ENCODE measurements at places on chromosomes 16 and 17. TPM values are rescaled to one million over a fixed set of nuclear protein-coding genes. Genes with fewer than 3 reads are reported as not detected.

The GNG13 gene
- not detected for total RNA-seq

The SMIM22 gene
- total RNA-seq, result not detected

The IRF8 gene
- 24.0 TPM for total RNA-seq

The ATP2A3 gene
- total RNA-seq, result 341 TPM

The FA2H gene
- not detected for total RNA-seq

GRCh38 chr17:263271-263670 is 81.8 kb upstream of the DOC2B start:
- H3K27ac ChIP-seq, result no peak overlapping the region
- no peak overlapping the region for H3K4me3 ChIP-seq
- no peak for DNase-seq
- H3K27me3 ChIP-seq, result no peaks in the 10 kb centered on the region
- no peaks in the 10 kb centered on the region for H3K4me1 ChIP-seq
- no peaks in the 10 kb centered on the region for H3K36me3 ChIP-seq

DNA sequence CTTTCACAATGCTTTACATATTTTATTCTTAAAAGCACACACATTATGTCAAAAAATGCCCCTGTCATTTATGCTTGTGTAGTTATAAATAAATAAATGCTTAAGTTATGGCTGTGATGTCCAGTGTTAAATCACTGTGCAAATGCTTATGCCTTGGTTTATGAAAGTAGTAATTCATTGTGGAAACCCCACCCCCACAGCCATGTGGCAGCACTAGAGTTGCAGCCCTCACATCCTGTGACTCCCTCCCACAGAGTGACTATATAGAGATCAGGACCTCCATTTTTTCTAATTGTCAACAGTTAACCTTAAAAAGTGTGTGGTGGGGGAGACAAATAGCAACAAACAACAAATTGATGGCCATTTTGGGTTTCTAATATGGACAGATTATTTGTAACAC is 2.4 kb downstream of the SKAP1 start:
- H3K4me3 ChIP-seq, result peak overlapping the region; percentile 93
- peak; percentile 85 for DNase-seq
- H3K4me1 ChIP-seq, result peaks cover 71% of the 10 kb centered on the region
- H3K27ac ChIP-seq, result peak overlapping the region; percentile 97

GRCh38 chr16:5756969-5757368 is 659.4 kb upstream of the EEF2KMT start:
- H3K27ac ChIP-seq, result no peak overlapping the region
- H3K4me3 ChIP-seq, result no peak overlapping the region
- no peaks in the 10 kb centered on the region for H3K27me3 ChIP-seq
- no peak for DNase-seq

DNA sequence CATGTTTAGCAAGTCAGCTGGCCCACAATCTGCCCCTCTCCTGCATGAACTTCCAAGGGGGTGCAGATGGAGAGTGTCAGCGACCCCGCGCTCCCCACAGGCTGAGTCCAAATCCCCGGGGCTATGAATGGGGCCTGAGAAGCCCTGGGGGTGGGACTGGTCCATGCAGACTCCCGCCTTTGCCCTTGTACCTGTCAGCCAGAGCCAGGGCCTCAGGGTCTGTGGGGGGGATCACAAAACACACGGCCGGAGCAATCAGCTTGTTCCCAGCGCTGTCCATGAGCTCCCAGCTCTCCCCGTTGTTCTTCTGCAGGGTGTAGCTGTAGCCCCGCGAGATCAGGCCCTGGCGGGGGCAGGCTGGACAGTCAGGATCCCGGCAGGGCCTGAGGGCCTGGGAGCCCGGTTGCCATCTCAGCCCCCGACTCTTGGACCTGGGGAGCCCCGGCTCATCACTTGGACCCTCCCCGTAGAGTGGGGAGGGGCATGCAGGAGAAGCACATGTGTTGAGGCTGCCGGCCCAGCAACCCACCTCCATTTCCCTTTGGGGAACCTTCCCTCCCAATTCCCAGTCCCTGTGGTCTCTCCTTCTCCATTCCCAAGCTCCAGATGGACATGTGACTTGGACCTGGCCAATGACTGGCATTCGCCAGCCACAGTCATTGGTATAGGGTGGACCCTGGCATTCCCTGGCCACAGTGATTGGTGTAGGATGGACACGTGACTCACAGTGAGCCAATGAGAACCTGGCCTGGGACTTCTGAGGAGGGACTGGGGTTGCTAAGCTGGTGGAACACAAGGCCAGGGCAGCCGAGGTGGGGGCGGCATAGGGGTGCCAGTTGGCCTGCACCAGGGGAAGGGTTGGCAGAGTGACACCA is 42.4 kb downstream of the PPL start:
- no peaks in the 10 kb centered on the region for H3K4me1 ChIP-seq
- H3K4me3 ChIP-seq, result no peak overlapping the region
- H3K36me3 ChIP-seq, result no peaks in the 10 kb centered on the region
- DNase-seq, result no peak

- H3K27ac ChIP-seq, result peak overlapping the region; percentile 53
- no peak overlapping the region for H3K4me3 ChIP-seq
- H3K27me3 ChIP-seq, result no peaks in the 10 kb centered on the region
Measured at GRCh38 chr16:29114574-29114973, 129.7 kb downstream of the LAT start.

- peaks cover 57% of the 10 kb centered on the region for H3K4me1 ChIP-seq
- H3K36me3 ChIP-seq, result no peaks in the 10 kb centered on the region
- H3K27ac ChIP-seq, result peak overlapping the region; percentile 2
- no peak overlapping the region for H3K4me3 ChIP-seq
Measured at GRCh38 chr17:36088670-36089338, 1.1 kb downstream of the CCL3 start.

GRCh38 chr16:71425746-71426068 is 16.1 kb downstream of the TLE7 start:
- DNase-seq, result no peak
- H3K27me3 ChIP-seq, result peaks cover 32% of the 10 kb centered on the region
- peaks cover 6% of the 10 kb centered on the region for H3K4me1 ChIP-seq

GRCh38 chr16:88194397-88195268 is 188.1 kb upstream of the ZNF469 start:
- no peak for DNase-seq
- no peaks in the 10 kb centered on the region for H3K4me1 ChIP-seq
- H3K27ac ChIP-seq, result no peak overlapping the region

GRCh38 chr16:17357307-17358062 is 113.3 kb downstream of the XYLT1 start:
- DNase-seq, result no peak
- no peak overlapping the region for H3K4me3 ChIP-seq
- no peaks in the 10 kb centered on the region for H3K27me3 ChIP-seq
- peaks cover 88% of the 10 kb centered on the region for H3K4me1 ChIP-seq

DNA sequence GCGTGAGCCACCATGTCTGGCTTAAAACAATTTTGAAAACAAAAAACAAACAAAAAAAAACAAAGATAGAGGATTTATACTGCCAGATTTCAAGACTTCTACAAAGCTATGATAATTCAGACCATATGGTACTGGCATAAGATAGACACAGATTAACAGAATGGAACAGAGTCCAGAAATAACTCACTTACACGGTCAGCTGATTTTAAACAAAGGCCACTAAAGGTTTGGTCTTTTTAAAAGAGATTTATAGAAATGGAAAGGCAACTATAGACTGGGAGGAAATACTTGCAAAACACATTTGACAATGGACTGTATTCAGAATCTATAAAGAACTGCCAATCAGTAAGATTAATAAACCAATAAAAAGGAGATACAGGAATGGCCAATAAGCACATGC is 48.6 kb upstream of the MNT start:
- no peaks in the 10 kb centered on the region for H3K4me1 ChIP-seq
- H3K27ac ChIP-seq, result no peak overlapping the region
- H3K36me3 ChIP-seq, result peaks cover 9% of the 10 kb centered on the region

DNA sequence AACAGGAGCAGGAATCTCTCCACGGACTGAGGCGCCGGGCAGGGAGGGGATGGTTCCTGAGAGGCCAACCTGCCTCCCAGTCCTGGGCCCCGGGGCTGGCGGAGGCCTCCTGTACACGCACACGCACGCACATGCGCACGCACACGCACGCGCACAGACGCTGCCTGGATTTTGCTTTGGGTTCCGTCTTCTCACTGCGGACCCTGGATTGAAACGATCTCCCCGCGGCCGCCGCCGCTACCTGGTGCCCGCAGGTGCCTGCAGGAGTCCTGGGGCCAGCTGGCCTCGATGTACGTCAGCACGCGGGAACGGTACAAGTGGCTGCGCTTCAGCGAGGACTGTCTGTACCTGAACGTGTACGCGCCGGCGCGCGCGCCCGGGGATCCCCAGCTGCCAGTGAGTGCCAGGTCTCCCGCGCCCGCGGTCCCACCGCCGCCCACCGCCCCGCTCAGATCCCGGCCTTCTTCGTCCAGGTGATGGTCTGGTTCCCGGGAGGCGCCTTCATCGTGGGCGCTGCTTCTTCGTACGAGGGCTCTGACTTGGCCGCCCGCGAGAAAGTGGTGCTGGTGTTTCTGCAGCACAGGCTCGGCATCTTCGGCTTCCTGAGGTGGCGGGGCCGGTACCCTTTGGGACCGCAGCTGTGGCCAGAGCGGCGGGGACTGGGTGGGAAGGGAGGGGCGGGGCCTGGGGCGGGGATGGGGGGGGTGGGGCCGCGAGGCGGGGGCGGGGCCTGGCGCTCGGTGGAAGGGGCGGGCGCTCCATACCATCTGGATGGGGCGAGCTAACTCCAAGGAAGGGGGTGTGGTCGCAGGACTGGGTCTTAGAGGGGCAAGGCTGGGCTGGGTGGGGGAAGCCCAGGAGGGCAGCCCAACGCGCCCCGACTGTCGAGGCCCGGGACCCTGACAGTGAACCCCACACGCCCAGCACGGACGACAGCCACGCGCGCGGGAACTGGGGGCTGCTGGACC is 12.3 kb downstream of the CES4A start:
- H3K36me3 ChIP-seq, result peaks cover 15% of the 10 kb centered on the region
- peaks cover 37% of the 10 kb centered on the region for H3K4me1 ChIP-seq
- H3K27me3 ChIP-seq, result no peaks in the 10 kb centered on the region
- DNase-seq, result peak; percentile 72
- H3K4me3 ChIP-seq, result peak overlapping the region; percentile 71

GRCh38 chr16:22397464-22397863 is 23.0 kb upstream of the CDR2 start:
- H3K27ac ChIP-seq, result no peak overlapping the region
- no peak for DNase-seq
- no peak overlapping the region for H3K4me3 ChIP-seq
- no peaks in the 10 kb centered on the region for H3K36me3 ChIP-seq

DNA sequence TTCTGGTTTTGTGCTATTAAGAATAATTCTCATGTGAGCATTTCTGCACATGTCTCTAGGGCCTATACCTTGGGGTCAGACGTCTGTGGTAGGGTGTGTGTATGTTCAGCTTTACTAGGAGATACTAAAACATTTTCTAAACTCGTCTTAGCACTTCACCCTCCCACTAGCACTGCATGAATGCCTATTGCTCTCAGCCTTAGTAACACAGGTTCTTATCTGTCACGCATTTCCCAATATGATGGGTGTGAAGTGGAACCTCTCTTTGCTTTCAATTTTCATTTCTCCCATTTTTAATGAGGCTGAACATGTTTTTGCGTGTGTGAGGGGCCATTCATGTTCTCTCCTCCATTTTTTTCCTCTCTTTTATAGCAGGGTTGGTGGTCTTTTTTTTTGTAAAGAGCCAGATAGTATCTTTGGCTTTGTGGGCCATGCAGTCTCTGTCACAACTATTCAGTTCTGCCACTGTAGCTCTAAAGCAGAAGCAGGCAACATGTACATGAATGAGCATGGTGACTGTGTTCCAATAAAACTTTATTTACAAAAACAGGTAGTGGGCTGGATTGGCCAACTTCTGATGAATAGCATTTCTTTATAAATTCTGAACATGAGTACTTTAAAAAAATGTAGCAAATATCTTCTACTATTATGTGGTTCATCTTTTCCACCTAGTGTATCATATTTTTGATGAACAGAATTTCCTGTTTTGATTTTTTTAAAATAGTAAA is 354.0 kb downstream of the XYLT1 start:
- no peaks in the 10 kb centered on the region for H3K4me1 ChIP-seq
- no peaks in the 10 kb centered on the region for H3K27me3 ChIP-seq
- peak overlapping the region; percentile 14 for H3K27ac ChIP-seq
- peaks cover 56% of the 10 kb centered on the region for H3K36me3 ChIP-seq

- H3K27me3 ChIP-seq, result no peaks in the 10 kb centered on the region
- peaks cover 26% of the 10 kb centered on the region for H3K36me3 ChIP-seq
- H3K27ac ChIP-seq, result no peak overlapping the region
- no peak overlapping the region for H3K4me3 ChIP-seq
Measured at GRCh38 chr16:21184834-21185233, 26.4 kb downstream of the LDAF1 start.

DNA sequence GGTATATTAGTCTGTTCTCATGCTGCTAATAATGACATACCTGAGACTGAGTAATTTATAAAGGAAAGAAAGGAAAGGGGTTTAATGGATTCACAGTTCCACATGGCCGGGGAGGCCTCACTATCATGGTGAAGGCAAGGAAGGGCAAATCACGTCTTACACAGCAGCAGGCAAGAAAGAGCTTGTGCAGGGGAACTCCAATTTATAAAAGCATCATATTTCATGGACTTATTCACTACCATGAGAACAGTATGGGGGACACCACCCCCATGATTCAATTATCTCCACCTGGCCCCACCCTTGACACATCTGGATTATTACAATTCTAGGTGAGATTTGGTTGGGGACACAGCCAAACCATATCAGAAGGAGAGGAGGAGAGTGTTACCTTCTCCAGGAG is 17.7 kb upstream of the XYLT1 start:
- no peak overlapping the region for H3K27ac ChIP-seq
- H3K4me1 ChIP-seq, result no peaks in the 10 kb centered on the region
- DNase-seq, result no peak
- peaks cover 15% of the 10 kb centered on the region for H3K27me3 ChIP-seq

- H3K4me1 ChIP-seq, result peaks cover 29% of the 10 kb centered on the region
- no peak for DNase-seq
- H3K4me3 ChIP-seq, result no peak overlapping the region
- H3K27me3 ChIP-seq, result no peaks in the 10 kb centered on the region
- no peaks in the 10 kb centered on the region for H3K36me3 ChIP-seq
Measured at GRCh38 chr17:44108440-44109311, 14.8 kb downstream of the HDAC5 start.
